MM.1S (cell line): ENCODE measurements at places on chromosomes 3 and 15.
A peak's percentile ranks its signal among the peaks of the same experiment; 100 is the strongest.

DNA sequence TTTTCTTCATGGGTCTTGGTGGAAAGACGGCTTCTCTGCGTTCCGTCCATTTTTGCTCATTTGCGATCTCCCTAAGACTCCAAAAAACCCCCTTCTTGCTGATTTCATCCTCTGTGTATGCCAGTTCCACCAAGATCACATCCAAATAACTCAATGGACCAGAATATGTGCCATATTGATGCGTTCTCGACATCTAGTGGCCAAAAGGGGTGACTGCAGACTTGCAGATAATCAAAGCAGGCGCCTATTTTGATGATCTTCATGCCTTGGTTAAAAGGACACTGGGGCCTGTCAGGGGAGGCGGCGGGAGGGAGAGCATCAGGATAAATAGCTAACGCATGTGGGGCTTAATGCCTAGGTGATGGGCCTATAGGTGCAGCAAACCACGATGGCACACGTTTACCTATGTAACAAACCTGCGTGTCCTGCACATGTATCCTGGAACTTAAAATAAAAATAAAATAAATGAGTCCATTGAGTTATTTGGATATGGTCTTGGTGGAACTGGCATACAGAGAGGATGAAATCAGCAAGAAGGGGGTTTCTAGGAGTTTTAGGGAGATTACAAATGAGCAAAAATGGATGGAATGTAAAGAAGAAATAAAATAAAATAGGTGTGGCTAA lies 104.2 kb upstream of the RAD18 start:
- DNase-seq = peak; percentile 46

DNA sequence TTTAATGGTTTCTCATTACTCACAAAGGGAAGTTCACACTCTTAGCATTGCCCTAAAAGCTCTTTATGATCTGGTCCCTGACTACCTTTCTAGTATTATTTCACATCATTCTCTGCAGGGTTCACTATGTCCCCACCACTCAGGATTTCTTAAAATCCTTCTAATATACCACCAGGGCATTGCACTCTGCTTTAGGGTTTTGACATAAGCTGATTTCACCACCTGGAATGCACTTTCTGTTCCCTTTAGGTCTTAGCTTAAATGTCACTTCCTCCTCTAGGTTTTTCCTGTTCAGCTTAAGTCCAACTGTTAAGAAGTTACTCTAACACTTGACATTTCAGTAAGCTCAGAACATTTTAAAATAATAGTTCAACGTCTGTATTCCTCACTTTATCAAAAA lies 81.7 kb downstream of the HCN4 start:
- no peak for DNase-seq

- DNase-seq = peak; percentile 15
These were observed 2.8 kb downstream of the FURIN start for GRCh38 chr15:90871139-90871715.

- no peak for DNase-seq
These were observed 371.3 kb downstream of the CADM2 start for GRCh38 chr3:85330071-85330470.

GRCh38 chr3:18723206-18723810 lies 298.2 kb upstream of the SATB1 start:
- no peak for DNase-seq

- no peak for DNase-seq
These were observed 38.2 kb upstream of the NAALADL2 start for GRCh38 chr3:174820885-174821284.

- DNase-seq = no peak
These were observed 3.5 kb upstream of the MESP1 start for GRCh38 chr15:89754361-89755154.

GRCh38 chr15:31360843-31361763 lies 34.5 kb downstream of the KLF13 start:
- DNase-seq = peak; percentile 89

DNA sequence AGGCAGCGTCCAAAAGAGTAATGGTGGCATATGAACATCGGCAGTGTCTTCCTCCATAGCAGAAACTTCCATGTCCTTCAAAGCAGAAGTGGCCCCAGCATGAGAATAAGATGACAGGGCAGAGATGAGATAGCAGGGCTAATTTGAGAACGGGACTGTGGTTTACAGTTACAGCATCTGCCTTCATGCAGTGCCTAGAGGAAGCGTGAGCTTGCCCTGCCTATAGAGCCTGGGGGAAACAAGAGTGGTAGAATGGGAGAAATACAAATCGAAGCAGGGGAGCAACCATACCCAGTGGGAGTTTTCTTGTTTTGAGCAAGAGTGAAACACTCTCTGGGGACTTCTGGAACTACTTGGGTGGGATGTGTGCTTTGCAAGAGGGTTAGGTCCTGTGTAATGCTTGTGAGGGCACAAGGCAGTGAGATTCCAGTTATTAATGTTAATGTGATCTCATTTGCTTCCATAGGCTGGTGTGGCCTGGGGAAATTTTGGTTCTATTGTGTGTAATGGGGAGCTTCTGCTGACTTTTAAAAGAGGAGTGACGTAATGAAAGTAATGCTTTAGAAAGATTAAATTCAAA lies 616.9 kb downstream of the ZIC1 start:
- DNase-seq = no peak

- no peak for DNase-seq
These were observed 67.1 kb upstream of the USP50 start for GRCh38 chr15:50613600-50613999.

DNA sequence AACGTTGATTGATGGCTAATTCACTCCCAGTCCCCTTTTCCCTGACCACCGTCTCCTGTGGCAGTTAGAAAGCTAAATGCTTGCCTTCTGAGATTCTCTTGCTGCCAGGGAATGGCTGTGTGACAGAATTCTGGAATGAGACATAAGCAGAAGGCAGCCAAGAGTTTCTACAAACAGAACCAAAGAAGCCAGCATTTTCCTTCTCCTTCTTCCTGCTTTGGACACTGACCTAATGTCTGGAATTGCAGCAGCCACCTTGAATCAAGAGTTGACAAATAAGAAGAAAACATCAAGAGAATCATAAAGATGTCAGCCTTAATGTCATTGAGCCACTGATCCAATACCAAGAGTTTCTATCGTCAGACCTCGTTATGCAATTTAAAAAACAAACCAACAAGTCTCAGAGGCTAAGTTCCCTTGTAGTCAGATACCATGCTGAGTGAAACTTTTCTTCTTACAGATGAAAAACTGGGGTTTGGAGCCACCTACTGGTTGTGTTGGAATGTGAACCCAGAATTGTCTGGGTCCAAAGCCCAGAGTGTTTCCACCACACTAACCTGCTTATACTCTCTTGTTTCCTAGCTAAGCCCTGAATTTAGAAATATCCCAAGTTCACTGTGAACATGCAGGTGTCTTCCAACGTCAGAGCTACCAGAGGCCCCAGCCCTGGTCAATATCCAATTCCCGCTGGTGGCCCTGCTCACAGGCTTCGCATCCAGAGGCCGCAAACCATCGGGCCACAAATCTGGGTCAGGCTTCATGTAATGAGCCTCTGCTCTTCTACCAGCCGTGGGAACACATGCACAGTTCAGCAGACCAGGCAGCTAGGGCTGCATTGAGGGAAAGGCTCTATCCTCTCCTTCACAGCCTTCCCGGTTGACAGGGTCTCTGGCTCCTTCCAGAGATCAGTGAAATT lies 42.5 kb downstream of the MCF2L2 start:
- peak; percentile 80 for DNase-seq

GRCh38 chr3:32303977-32304881 lies 65.7 kb downstream of the CMTM8 start:
- DNase-seq = no peak

DNA sequence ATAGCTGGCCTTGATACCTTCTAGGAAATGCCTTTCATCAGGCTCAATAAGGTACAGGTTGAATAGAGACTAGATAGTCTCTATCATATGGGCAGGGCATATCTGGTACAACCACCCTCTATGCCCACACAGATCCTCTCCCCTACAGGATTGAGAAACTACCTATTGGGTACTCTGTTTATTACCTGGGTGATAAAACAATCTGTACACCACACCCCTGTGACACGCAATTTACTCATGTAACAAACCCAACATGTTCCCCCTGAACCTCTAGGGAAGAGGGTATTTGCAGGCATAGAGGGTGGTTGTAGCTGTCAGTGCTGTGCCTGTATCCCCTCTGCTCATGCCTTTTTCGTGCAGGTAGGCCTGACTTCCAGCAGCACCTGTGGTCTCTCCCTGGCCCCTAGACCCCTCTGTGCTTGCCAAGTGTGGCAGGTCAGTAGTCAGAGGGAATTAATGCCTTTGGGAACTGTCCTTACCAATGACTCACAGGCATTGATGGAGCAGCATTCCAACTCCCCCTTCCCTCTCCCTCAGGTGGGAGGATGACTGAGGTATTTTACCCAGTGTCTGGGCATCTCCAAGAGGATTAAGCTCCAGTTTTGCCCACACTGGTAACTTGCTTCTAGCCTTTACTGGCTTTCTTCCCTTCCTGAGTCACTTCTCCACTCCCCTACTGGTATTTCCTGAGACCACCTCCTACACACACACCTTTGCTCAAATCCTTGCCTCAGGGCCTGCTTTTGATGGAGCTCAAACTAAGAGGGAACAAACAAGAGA lies 18.3 kb downstream of the CLSTN2 start:
- no peak for DNase-seq

DNA sequence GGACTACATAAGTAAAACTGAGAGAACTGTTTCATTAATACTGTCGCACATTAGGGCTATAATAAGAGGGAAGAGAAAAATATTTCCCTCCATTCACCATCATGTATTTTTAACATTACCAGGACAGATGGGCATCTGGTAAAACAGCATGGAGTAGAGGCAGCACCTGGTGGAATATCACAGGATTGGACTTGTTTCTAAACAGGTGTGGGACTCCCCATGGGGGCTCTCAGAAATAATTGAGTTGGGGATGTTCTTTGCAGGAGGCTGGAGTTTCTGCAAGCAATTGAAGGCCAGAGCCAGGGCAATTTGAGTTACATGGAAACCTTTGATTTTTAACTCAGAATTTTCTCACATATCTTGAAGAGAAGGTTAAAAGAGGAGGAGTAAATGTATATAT lies 8.4 kb upstream of the MINDY2 start:
- no peak for DNase-seq
